Sigmoid colon (tissue), 7 donors: ENCODE measurements at places on chromosomes 16 and 17. TPM values are rescaled to one million over a fixed set of nuclear protein-coding genes. Genes with fewer than 3 reads are reported as not detected.
A peak's percentile ranks its signal among the peaks of the same experiment; 100 is the strongest.

- H3K4me1 ChIP-seq, result peaks cover 18% of the 10 kb centered on the region
Observed at GRCh38 chr17:31534223-31534888, 142.9 kb downstream of the RAB11FIP4 start.

GRCh38 chr16:89922884-89923639, at the start of gene TUBB3:
Gene TUBB3 (plus strand): TSS chr16:89923342. CDS start chr16:89923402, 60 bp downstream.
- peak within 1 kb of the TSS; percentile 62 for H3K27ac ChIP-seq
- DNase-seq, result no peak
- peaks cover 9% of the 10 kb centered on the region for H3K27me3 ChIP-seq

GRCh38 chr16:28110074-28110473, 46.6 kb upstream of the GSG1L start:
- H3K27ac ChIP-seq, result no peak overlapping the region
- peaks cover 40% of the 10 kb centered on the region for H3K36me3 ChIP-seq
- no peak for DNase-seq
- H3K4me3 ChIP-seq, result no peak overlapping the region
- H3K4me1 ChIP-seq, result no peaks in the 10 kb centered on the region
- H3K27me3 ChIP-seq, result no peaks in the 10 kb centered on the region

- H3K36me3 ChIP-seq, result no peaks in the 10 kb centered on the region
- H3K27me3 ChIP-seq, result no peaks in the 10 kb centered on the region
- H3K4me3 ChIP-seq, result peak overlapping the region; percentile 81
- no peak for DNase-seq
- H3K4me1 ChIP-seq, result no peaks in the 10 kb centered on the region
- H3K27ac ChIP-seq, result peak overlapping the region; percentile 80
Observed at GRCh38 chr16:8798174-8798527, 512 bp downstream of the PMM2 start.

DNA sequence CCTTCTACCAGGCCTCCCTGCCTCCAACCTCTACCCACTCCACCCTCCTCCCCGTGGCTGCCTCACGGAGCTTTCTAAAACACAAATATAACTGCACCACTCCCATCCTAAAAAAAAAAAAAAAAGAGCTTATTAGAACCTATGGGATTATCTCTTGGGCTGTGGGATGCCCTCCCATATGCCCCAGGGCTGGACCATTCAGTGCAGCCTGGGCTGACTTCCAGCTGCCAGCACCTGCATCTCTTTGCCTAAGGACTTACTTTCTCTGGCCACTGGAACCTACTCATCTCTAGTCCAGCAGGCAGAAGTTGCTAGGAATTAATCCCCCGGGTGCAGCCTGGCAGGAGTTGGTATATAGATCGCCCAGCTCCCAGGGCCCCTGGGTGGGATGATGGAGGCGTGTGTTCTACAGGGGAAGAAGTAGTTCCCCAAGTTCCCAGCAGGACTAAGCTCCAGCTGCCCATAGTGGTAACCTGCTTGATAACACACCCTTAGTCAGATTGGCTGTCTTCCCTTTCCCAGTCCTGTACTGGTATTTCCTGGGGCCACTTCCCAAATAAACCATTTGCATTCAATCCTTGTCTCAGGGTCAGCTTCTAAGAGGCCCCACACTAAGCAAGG, 10.3 kb downstream of the MPP3 start:
- DNase-seq, result peak; percentile 55
- H3K27ac ChIP-seq, result no peak overlapping the region
- peaks cover 38% of the 10 kb centered on the region for H3K36me3 ChIP-seq
- no peak overlapping the region for H3K4me3 ChIP-seq

DNA sequence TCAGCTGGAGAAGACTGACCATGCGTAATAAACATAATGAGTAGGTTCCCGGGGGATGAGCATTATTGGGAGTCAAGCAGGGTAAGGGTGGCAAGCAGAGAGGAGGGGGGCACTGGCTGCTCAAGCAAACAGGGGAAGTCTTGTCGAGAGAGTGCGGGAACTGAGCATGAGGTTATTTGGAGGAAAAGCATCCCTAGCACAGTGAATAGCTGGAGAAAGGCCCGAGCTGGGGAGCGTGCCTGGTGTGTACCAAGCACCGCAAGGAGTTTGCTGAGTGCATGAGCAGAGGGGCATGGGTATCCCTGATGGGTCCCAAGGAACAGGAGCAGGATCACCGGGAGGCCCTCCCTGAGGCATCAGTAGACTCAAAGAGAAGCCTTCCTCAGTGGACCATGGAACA, 17.2 kb downstream of the CYTH1 start:
- peaks cover 10% of the 10 kb centered on the region for H3K4me1 ChIP-seq
- H3K27me3 ChIP-seq, result no peaks in the 10 kb centered on the region
- H3K27ac ChIP-seq, result no peak overlapping the region

DNA sequence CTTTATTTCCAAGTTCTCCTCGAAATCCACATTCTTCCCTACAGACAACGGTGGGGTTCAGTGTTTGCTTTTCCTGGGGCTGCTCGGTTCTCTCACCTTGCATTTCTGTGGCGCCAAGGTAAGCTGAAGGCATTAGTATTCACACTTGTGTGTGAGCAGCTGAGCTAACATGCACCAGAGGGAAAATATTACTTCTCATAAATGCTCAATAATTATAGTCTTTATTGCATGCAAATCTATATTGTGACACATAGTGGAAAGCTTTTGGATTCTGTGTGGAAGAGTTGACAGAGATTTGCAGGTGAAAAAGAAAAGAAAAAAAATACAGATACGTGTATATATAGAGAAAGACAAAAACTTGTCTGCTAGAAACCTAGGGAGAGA, 411.8 kb downstream of the MAF start:
- H3K27ac ChIP-seq, result no peak overlapping the region
- no peaks in the 10 kb centered on the region for H3K27me3 ChIP-seq
- H3K36me3 ChIP-seq, result no peaks in the 10 kb centered on the region

- no peaks in the 10 kb centered on the region for H3K27me3 ChIP-seq
- H3K36me3 ChIP-seq, result no peaks in the 10 kb centered on the region
- no peak overlapping the region for H3K4me3 ChIP-seq
- H3K27ac ChIP-seq, result no peak overlapping the region
- peaks cover 3% of the 10 kb centered on the region for H3K4me1 ChIP-seq
Observed at GRCh38 chr17:2959371-2960130, 103.9 kb downstream of the OR1D5 start.

Gene CBFB
- 25.3 TPM for total RNA-seq
